ENCODE measurements at places on chromosomes 2 and 18. TPM values are rescaled to one million over a fixed set of nuclear protein-coding genes. Genes with fewer than 3 reads are reported as not detected.

Gene LIMS2
- 50.9 TPM for total RNA-seq

Gene ATAD2B
- total RNA-seq: 46.9 TPM

GRCh38 chr2:218387369-218388194, 5.5 kb downstream of the SLC11A1 start:
- no peak for DNase-seq

DNA sequence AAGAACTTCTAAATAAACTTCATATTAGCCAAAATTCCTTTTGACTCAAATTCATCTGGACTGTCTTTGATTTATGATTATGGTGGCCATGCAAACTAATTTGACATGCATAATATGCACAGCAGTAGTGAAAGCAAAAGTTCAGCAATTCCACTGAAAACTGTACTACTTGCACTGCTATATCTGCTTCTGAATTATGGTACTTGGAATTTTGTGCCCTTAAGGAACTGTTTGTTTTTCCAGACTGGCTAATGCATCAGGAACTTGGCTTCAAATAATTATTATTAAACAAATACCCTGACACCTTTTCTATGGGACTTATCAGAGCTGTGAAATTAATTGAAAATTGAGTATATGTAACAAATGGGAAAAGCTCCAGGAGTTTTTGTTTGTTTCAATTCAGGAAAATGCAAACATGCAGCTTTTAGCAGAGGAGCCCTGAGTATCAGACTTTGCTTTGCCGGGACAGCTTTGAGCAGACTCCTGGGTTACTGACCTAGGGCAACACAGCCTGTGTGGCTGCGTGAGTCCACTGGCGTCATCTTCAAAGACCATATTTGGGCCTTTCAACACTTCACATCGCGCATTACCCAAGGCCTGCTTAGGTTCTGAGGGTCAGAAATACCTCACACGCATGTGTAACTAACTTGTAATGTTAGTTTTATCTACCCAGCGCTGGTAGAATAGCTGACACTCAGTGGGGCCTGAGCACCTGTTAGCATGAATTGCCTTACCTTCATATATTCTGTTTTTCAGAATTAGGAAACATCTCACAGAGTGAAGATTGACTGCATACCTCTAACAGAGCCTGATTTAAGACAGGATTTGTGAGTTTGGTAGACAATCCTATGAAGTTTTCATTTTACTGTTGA, 35.4 kb downstream of the CFAP221 start:
- no peak for DNase-seq

Gene SAG
- not detected for total RNA-seq

Measured in uterus (tissue), 4 donors.